ENCODE measurements at places on chromosomes 5 and 9.
A peak's percentile ranks its signal among the peaks of the same experiment; 100 is the strongest.

DNA sequence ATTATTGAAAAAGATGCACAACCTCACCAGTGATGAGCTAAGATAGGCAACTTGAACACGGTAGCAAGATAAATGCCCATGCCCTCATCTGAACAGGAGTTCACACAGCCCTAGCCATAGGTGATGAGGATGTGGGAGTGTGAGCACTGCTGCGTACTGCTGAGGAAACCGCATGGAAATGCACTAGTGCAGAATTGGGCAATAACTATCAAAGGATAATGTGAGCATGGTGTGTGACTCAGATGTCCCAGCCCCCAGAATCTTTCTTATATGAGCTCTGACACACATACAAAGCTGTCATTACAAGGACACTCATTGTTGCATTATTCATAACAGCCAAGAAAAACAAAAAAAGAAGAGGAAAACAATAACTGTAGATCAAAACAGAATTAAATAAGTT lies 521.2 kb downstream of the IRX1 start:
- no peak for DNase-seq

DNA sequence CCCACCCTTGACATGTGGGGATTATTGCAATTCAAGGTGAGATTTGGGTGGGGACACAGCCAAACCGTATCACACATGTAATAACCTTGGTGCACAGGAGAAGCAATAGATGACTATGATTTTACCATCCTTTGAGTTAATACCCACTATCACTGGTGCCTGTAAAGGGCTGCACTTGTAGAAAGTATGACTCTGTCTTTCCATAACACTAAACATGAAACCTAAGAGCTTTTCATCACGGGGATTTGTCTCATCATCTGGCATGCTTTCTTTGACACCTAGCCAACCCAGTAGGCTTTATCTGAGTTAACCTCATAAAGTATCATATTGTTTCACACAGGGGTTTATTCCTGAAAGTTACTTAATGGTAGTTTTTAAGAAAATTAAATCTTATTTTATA lies 188.9 kb upstream of the TNC start:
- DNase-seq = no peak

- DNase-seq = no peak
These were observed 139.2 kb downstream of the PBX3 start for GRCh38 chr9:125886365-125886764.

GRCh38 chr5:45578270-45578669 lies 117.9 kb downstream of the HCN1 start:
- no peak for DNase-seq

- peak; percentile 54 for DNase-seq
These were observed 23.7 kb upstream of the LOX start for GRCh38 chr5:122101636-122102285.

DNA sequence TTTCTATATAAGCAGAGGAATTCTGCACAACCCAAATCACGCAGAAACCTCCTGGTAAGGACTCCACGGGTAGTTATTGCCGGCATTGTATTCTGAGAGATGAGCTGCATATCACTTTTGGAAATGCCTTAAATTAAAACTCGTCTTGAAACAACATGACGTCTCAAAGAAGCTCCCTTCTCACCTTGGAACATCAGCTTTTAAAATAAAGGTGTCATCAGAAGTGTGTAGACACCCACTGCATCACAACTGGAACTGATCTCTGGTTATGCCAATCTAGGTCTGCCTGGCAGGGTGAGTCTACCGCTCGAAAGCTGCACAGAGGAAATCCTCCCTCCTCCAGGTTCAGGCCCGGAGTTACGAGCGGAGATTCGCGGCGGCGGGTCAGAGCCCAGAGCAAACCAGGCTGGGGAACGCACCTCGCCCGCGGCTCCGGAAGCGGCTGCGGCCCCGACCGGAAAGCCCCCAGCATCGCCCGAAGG lies 974 bp upstream of the SLC12A2 start:
- no peak for DNase-seq

- DNase-seq = peak; percentile 71
These were observed 1.2 kb downstream of the LOX start for GRCh38 chr5:122076669-122077365.

GRCh38 chr9:126699401-126699881 lies 85.7 kb downstream of the LMX1B start:
- no peak for DNase-seq

- peak; percentile 50 for DNase-seq
These were observed at the start of gene ARL14EPL for GRCh38 chr5:116032094-116032517. ARL14EPL (plus strand) TSS chr5:116032472; CDS start chr5:116051466, 18,994 bp downstream.

GRCh38 chr9:131522257-131523085 lies 8.6 kb downstream of the UCK1 start:
- DNase-seq = no peak

- peak; percentile 42 for DNase-seq
These were observed 1.9 kb upstream of the CRB2 start for GRCh38 chr9:123353984-123354591.

DNA sequence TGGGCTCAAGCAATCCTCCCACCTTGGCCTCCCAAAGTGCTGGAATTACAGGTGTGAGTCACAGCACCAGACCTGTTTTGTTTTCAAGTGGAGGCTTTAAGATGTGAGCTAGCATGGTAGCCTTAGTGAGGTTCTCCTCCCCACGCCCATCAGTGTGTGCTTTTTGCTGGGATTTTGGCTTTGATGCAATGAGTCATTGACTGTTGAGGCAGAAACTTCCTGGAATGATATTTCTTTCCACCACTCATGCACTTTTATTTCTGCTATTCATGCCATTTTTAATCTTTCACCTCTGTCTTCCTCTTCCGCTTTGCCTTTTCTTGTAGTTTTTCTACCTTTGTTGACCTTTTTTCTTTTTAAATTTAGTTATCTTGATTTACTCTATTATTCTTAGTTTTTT lies 4.2 kb upstream of the NFIL3 start:
- no peak for DNase-seq

DNA sequence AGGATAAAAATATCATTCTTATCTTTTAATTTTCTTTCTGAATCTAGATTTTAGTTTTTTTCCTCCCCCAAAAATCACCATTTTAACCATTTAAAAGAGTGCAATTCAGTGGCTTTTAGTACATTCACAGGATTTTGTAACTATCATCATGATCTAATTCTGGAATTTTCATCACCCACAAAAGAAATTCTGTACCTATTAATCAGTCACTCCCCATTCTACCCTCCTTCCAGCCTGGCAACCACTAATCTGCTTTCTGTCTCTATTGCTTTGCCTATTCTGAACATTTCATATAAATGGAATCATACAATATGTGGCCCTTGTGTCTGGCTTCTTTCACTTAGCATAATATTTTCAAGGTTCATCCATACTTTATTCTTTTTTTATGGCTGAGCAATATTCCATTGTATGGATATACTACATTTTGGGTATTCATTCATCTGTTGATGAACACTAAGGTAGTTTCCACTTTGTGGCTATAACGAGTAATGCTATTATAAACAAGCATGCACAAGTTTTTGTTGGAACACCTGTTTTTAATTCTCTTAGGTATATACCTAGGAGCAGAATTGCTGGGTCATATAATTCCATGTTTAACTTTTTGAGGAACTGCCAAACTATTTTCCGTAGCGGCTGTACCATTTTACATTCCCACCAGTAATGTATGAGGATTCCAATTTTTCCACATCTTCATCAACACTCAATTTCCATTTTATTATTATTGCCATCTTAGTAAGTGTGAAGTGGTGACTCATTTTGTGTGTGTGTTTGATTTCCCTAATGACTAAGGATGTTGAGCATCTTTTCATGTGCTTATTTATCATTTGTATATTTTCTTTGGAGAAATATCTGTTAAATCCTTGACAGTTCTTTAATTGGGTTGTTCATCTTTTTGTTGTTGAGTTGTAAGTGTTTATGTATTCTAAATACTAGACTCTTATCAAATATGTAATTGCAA lies 340.3 kb downstream of the CWC27 start:
- no peak for DNase-seq

DNA sequence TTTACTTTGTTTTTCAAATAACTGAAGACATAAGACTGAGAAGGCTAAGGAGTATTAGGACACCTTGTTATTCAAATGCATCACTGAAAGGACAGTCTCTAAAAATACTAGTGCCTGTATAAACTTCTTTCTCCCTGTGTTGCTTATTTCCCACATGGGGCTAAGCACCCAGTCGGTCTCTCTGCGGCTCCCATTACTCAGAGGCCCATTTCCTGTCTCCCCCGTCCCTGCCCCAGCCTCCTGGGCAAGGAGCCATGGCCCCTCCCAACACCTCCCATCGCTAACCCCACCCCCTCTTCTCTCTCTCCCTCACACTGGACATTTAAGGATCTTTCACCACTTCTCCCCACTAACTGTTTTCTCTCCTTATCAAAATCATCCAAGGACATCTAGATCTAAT lies 81.9 kb downstream of the EBF1 start:
- DNase-seq = no peak

DNA sequence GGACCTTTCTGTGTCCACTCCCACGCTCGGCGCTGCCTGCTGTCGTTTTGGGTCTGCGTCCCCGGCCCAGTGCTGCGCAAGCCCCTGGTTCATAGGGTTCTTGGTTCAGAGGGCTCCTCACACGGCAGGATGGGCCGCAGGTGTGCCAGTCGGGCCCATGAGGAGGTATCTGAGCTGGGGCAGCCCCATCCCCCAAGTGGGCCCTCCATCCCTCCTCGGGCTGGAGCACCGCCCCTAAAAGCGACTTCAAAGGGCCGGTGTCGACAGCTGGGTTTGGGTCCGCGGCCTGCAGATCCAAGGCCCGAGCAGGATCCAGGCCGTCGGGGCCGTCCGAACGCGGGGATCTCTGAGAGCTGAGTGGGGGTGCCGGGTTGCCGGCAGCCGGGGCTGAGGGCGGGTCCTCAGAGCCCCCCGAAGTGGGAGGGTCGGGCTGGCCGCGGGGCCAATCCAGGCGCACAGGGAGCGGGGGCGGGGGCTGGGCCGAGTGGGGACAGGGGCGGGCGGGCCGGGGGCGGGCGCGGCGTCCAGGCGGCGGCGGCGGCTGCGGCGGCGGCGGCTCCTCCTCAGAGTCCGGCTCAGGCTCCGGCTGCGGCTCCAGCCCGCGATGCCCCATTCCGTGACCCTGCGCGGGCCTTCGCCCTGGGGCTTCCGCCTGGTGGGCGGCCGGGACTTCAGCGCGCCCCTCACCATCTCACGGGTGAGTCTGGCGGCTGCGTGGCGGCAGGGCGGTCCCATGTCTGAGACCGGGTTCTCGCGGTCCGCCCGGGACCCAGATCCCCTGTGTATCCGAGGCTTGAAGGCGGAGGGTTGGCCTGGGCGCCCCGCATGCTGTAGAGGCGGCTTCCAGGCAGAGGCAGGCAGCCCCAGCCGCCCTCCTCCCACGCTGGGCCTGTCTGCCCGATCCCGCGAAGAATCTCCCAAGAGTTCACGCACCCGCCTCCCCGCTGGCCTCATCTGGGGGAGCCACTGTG lies at the start of gene PDLIM4:
TSS of gene PDLIM4 (plus strand) at position 566 of the 971 bp plus-strand sequence. CDS start at position 605, 39 bp downstream.
- DNase-seq = no peak

DNA sequence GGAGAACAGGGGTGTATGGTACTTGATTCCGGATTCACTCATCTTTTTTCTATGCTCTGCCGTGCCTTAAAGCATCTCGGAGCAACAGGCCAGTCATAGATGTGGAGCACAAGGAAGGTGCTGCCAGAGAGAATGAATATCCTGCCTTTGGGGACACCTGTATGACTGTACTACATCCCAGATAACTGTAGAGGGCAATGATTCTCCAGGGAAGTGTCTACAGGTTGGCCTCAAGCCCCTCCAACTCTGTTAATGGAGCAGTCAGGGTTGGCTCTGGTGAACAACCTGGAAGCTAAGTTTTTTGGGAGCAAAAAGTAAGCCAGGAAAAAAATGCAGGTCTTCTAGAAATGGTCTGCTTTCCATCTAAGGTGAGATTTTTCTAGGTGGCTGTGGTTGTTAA lies 71.0 kb downstream of the NREP start:
- DNase-seq = no peak

DNA sequence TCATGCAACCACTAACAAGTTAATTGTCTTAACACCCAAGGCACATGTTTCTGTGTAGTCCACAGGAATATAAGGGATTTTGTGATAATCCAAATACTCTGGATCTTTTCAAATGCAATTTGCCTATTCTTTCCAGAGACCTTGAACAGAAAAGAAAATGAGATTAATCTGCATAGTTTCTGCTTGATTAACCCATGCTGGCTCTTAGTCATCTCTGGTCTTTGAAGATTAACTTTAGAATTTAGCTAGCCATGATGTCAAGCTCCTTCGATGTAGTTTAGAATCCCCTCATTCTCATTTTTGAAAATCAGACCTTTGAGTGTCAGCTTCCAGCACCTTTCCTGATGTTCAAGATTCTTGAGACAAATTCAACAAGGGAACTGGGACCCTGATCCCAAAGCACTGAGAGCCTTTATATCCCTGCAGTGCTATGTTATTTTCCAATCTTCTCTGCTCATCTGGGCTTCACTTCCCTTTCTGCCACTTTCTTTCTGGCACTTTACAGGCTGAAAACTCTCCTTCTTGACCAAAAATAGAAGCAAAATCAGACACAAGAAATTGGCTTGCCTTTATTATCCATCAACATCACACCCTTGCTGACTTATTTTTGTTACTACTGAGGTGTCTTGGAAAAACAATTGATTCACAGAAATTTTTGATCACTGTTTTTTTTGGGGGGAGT lies 155.5 kb downstream of the PALM2AKAP2 start:
- DNase-seq = no peak

DNA sequence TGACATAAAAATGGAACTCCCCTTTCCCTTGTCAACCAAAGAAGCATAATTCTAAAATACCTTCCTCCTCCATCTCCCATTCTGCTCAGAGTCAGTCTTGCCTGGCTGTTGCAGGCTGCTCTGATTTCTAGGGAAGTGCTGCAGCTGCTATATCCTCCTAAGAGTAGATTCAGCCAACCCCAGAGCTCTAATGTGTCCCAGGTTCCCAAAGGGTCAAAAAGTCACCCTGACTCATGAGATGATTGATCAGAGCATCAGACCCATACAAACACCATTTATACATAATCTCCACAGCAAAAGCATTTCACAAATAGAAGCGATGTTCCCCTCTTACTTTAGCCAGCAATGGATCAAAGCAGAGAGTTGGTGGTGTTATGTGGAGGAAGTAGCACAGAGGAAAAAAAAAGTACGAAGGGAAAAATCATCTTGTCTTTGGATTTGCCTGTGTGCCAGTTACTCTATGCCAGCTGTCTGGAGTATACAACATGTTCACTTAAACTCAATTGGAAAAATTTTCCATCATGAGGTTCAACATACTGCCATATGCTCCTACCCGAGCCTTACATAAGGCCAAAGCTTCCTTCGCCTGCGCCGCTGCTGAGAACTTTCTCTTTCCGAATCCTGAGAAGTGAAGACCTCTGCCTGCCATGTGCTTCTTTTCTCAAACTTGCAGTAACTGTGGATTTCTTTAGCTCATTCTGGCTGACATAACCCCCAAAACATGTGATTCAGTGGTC lies 258.0 kb downstream of the TLE4 start:
- DNase-seq = no peak

GRCh38 chr9:89023740-89024139 lies 32.5 kb downstream of the S1PR3 start:
- no peak for DNase-seq

Measured in amniotic stem cell (primary cell).